Transverse colon (tissue), 4 donors: ENCODE measurements at places on chromosomes 5 and 9. TPM values are rescaled to one million over a fixed set of nuclear protein-coding genes. Genes with fewer than 3 reads are reported as not detected.

DNA sequence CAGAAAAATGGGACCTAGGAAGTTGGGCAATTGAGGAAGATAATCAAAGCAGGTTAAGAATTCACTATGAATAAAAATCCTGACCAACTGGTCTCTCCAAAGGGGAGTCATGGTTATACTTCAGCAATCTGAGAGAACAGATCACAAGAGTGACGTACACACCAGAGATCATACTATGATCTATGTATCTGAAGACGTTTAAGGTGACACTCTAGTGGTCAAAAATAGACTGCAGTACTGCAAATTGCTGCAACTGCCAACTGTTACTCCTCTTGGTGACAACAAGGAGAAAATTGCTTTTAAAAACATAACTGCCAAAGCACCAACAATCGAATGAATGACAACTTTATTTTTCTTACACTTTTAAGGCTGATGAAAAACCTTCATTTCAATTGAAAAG is 4.9 kb downstream of the AK6 start:
- H3K4me1 ChIP-seq: peaks cover 12% of the 10 kb centered on the region
- no peak for DNase-seq
- no peaks in the 10 kb centered on the region for H3K27me3 ChIP-seq
- no peak overlapping the region for H3K4me3 ChIP-seq
- no peak overlapping the region for H3K27ac ChIP-seq
- no peaks in the 10 kb centered on the region for H3K36me3 ChIP-seq

- H3K27ac ChIP-seq: peak overlapping the region; percentile 97
- peak overlapping the region; percentile 66 for H3K4me3 ChIP-seq
- peak; percentile 66 for DNase-seq
- peaks cover 43% of the 10 kb centered on the region for H3K4me1 ChIP-seq
Measured at GRCh38 chr5:36876965-36877666, 547 bp downstream of the NIPBL start.

- peaks cover 17% of the 10 kb centered on the region for H3K4me1 ChIP-seq
- no peaks in the 10 kb centered on the region for H3K36me3 ChIP-seq
- peak overlapping the region; percentile 97 for H3K27ac ChIP-seq
Measured at GRCh38 chr9:107637421-107638420, 148.2 kb upstream of the KLF4 start.

SPATA6L gene
- 13.2 TPM for total RNA-seq

NSD1 gene
- 46.4 TPM for total RNA-seq
